Pulmonary artery endothelial cell (primary cell): ENCODE measurements at places on chromosomes 16 and 17.

DNA sequence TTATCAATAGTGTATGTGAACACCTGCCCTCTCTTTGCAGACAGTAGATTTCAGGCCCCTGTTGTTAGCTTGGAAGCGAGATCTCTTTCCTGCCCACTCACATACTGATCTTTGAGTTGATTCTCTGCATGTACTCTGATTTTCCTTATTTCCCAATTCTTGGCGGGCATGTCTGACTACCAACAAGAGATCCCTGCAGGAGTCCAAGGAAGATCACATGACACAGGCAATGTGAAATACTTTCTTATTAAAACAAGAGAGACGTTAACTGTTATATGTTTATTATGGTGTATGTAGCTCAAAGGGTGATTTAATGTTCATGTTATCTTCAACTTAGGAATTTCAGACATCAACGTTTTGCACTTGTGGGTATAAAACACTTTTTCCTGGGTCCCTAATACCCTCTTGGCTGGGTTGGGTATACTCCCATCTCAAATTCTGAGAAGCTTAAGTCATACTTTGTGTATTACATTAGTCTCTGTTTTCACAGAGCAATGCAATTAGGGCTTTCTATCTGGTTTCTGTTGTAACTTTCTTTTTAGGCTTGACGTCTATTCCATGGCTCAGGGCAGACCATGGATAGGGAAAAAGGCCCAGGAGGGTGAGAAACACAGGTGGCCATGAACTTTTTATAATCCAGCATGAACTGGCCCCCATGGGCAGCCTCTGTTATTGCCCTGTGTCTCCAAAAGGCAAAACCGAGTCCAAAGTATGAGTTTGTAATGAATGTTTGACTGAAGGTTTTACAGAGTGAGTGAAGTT, 32.2 kb downstream of the HSD17B2 start:
- no peak for DNase-seq

- DNase-seq: no peak
These were observed 9.5 kb upstream of the KRT19 start for GRCh38 chr17:41537614-41537954.

GRCh38 chr16:79009896-79010295, 590.6 kb downstream of the MAF start:
- no peak for DNase-seq

GRCh38 chr17:13016881-13017654, 759 bp downstream of the ELAC2 start:
- DNase-seq: no peak

- no peak for DNase-seq
These were observed 17.1 kb downstream of the FOXK2 start for GRCh38 chr17:82536512-82537201.

- DNase-seq: no peak
These were observed 9.6 kb downstream of the ABCA10 start for GRCh38 chr17:69218986-69219385.

- peak; percentile 90 for DNase-seq
These were observed 23.3 kb upstream of the CDRT4 start for GRCh38 chr17:15490634-15491261.

GRCh38 chr17:1322480-1322879, 43.0 kb downstream of the TRARG1 start:
- DNase-seq: no peak

DNA sequence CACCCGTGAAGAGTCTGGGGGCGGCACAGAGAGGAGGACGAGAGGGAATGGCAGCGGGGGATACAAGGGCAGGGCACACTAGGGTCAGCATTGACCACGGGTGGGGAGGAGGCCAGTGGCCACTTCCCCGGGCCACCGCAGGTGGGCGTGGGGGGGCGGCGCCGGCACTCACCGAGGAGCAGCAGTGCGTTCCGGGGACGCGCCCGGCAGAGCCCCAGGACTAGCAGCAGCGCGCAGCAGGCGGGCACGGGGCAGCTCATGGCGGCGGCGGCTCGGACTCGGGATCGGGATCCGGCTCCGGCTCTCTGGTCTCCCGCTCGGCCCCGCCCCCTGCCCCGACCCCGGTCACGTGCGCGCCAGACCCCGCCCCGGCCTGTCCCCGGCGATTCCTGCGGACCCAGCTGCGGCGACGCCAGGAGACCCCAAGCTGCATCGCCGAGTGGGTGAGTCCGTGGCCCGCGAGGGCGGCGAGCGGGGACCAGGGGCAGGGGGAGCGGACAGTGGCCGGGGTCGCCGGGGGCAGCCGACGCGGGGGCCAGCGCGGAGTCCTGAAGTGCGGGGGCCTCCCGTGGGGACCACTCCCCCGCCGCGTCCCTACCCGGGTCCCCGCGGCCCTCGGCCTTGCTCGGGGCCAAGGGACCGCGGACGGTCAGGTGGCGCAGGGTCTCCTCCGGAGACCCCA, at the start of the genes SGSH and SLC26A11:
Gene SGSH, minus strand, starts transcription at position 280 of the 682 bp plus-strand sequence. Its CDS starts 20 bp downstream, at position 260.
Gene SLC26A11, plus strand, starts transcription at position 374 of the 682 bp plus-strand sequence. CDS start 1,134 bp downstream, outside the sequence.
- no peak for DNase-seq

DNA sequence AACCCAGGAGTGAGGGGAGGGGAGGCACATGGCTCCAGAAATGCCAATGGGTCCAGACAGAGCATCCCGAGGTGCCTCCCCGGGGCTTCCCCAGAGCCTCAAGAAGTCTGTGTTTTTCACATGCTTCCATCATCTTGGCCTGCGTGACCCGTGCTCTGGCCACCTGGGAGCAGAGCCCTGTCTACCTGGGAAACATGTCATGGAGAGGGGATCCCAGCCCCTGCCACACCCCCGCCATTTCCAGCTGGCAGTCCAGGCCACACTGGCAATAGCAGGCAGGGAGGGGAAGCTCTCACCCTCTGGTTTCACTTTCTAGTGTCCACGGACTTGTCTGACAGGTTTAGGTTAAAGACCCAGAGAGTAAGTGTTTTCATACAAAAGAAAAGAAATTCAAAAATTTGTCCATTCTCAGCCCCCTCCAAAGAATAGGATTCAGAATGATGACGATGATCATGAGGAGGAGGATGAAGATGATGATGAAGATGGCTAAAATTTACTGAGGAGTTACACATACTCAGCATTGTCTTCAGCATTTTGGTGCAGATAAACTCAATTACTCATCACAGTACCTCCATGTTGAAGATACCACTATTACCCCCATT, 9.0 kb downstream of the SMIM5 start:
- no peak for DNase-seq

- DNase-seq: no peak
These were observed 31.6 kb downstream of the TEKT3 start for GRCh38 chr17:15309793-15310192.

DNA sequence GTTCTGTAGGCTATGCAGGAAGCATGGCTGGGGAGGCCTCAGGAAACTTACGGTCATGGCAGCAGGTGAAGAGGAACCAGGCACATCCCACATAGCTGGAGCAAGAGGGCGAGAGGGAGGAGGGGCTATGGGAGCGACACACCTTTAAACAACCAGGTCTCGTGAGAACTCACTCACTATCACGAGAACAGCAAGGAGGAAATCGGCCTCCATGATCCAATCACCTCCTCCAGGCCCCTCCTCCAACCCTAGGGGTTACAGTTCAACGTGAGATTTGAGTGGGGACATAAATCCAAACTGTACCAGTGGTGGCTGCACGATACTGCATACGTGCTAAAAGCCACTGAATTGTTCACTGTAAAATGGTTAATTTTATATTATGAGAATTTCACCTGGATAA, 26.1 kb upstream of the ENPP7 start:
- DNase-seq: no peak

- DNase-seq: no peak
These were observed 289.1 kb downstream of the CA10 start for GRCh38 chr17:51869387-51869786.

- no peak for DNase-seq
These were observed 404.6 kb downstream of the SOX9 start for GRCh38 chr17:72525225-72526015.

- DNase-seq: no peak
These were observed 20.4 kb downstream of the OTOA start for GRCh38 chr16:21684199-21684598.

GRCh38 chr16:70746040-70746707, 54.8 kb downstream of the VAC14 start:
- DNase-seq: no peak

- no peak for DNase-seq
These were observed 756 bp downstream of the KLHL11 start for GRCh38 chr17:41864498-41864835.

DNA sequence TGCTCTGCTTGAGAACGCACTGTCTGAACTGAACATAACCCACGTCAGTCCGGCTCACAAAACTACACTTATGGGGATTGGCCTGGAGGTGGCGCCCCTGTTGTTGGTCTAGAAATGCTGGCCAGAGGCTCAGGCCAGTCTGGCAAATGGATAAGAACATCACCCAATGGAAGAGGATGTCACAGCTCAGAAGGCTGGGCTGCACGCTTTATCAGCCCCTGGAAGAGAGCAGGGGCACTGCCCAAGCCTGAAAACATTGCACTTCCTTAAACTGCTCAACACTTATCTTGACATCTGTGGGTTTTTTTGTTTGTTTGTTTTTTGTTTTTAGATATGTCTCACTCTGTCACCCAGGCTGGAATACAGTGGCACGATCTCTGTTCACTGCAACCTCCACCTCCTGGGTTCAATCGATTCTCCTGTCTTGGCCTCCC, 24.8 kb upstream of the BPTF start:
- peak; percentile 45 for DNase-seq

DNA sequence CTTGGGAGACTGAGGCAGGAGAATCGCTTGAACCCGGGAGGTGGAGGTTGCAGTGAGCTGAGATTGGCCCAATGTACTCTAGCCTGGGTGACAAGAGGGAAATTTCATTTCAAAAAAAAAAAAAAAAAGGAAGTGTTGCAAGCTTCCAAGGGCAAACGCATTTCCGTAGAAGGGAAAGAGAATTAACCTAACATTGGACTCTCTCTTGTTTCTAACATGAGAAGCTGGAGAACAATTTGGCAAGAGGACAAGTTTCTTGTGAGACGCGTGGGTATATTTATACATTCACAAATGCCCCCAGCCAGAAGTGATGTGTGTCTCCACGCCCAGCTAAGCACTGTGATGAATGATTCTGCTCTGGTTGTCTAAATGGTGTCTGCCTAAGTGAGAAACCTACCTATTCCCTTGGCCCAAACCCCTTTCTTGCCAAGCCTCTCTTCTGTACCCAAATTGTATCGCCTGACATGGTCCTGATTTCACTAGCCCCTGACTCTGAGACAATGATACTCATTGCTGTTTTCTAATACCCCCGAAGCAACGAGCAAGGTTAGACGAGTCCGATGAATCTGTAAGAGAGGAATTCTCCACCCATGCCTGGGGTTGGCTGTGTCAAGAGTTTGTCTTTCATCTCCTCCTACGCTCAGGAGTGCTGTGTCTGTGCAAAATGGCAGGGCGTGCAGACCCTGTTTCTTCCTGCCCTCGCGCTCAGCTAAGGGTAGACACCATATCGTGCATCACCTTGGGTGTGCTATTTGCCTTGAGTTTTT, 14.2 kb upstream of the ST6GALNAC2 start:
- DNase-seq: no peak

DNA sequence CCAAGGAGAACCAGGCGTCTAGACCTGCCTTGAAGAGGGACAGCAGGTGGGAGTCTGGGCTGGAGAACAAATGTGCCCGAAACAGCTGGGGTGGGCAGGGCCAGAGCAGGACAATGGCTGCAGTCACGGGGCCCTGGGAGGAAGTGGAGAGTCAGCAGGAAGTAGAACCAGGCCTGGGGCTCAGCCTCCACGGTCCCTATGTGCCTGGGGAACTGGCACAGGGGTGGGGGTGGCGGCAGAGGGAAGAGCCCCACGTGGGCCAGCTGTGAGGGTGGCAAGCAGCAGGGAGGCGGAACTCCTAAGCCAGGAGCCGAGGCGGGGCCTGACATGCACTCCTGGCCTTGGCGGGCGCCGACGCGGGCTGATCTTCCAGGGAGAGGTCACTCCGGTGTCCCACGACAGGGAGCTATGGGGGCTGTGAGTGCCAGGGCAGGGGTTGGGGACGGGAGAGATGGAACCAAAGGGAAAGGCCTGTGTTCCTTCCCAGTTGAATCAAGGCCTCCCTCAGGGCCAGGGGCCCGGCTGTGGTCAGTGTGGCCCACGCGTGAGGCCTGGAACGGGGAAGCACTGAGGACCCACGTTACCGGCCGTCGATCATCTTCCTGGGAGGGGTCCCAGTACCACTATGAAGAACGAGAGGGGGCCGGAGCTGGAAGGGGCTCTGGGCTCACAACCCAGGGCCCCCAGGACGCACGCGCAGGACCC, 42.7 kb downstream of the TIMM22 start:
- DNase-seq: peak; percentile 71

GRCh38 chr17:77316191-77316641, 175.4 kb downstream of the SEC14L1 start:
- no peak for DNase-seq

DNA sequence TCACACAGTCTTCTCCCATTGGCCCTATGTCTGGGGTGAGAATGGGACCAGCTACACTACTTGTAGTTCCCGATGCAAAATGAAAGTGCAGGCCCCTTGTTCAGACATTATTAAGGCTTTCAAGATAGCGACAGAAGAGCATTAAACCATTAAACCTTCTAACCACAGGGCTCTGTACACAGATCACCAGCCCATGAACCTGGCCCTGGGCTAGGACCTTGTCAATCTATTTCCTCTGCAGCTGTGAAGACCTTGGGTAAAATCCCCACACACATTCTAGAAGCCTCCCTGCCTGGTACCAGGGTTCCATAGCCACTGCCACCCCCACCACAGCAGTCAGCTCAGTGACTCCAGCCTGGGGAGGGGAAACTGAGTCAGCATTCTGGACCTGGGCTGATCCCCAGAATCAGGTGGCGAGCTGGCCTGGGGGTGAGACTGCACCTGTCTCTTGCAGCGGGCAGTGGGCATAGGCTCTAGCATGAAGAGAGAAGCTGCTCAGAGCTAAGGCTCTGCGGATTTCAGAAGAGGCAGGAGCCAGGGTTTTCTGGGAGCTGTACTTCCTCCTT, 119.7 kb upstream of the LHX1 start:
- DNase-seq: no peak

GRCh38 chr17:71634376-71634775, 486.4 kb upstream of the SOX9 start:
- no peak for DNase-seq
